ENCODE measurements at places on chromosomes 16 and 17.

- DNase-seq = no peak
Measured at GRCh38 chr16:16780588-16780987, 401.6 kb downstream of the NPIPA7 start.

DNA sequence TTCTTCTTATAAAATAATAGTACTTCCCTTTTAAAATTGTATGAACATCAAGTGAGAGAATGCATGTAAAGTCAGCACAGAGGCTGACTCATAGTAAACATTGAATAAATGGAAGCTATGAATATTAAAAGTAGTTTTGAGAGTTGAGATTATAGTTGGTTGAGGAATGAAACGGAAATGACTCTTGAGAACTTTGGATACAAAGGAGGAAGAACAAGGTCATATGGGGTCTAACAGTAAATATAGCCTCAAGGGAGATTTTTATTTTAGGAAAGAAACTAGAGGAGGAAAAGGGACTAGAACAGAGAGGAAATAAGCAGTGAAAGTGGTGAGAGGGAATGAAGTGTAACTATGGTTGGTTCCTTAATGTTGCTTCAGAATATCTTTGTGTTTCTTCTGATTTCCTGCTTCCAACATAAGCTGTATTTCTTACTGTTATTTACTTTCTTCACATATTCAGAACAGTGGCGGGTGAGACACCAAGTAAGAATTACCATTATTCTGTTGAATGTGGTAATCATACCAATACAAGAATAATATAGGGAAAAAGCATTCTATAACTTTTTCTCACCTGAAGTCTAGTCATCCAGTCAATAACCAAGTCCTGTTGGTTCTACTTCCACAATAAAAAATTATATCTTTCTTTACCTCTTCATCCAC lies 165.1 kb downstream of the CHD9 start:
- no peak for DNase-seq

GRCh38 chr17:5694551-5694950 lies 110.2 kb upstream of the NLRP1 start:
- DNase-seq = no peak

- peak; percentile 10 for DNase-seq
Measured at GRCh38 chr17:12545877-12546513, 119.7 kb upstream of the MYOCD start.

DNA sequence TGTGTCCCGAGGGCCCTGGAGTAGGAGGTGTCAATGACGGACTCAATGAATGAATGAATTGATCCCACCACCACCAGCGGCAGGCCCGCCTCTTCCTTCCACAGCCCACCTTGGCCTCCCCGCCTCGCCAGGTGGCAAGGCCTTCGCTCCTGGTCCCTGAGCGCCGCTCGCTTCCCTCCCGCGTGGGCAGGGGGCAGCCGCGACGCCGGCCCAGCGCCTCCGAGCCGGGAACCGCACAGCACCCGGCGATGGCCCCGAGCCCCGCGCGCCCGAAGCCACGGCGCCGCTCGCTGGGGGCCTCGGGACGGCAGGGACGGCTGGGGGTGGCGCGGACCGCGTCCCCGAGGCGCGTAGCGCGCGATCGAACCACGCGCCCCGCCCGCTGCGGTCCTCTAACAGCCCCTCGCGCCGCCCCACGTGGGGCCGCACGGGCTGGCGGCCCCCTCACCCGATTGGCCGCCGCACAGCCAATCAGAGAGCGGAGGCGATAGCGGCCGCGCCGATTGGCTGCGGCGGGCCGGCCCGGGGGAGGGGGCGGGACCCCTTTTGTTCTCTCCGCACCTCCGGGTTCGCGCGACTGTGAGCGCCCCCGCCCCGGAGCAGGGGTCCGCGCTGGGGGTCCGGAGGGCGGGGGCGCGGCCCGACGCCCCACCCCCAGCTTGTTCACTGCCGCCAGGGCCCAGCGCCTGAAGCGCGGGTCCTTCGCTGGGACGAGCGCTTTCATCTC lies 31.4 kb downstream of the ACTG1 start:
- DNase-seq = no peak

GRCh38 chr16:85231959-85232358 lies 119.7 kb upstream of the CIBAR2 start:
- no peak for DNase-seq

GRCh38 chr17:75551266-75551665 lies 25.8 kb downstream of the LLGL2 start:
- DNase-seq = no peak

DNA sequence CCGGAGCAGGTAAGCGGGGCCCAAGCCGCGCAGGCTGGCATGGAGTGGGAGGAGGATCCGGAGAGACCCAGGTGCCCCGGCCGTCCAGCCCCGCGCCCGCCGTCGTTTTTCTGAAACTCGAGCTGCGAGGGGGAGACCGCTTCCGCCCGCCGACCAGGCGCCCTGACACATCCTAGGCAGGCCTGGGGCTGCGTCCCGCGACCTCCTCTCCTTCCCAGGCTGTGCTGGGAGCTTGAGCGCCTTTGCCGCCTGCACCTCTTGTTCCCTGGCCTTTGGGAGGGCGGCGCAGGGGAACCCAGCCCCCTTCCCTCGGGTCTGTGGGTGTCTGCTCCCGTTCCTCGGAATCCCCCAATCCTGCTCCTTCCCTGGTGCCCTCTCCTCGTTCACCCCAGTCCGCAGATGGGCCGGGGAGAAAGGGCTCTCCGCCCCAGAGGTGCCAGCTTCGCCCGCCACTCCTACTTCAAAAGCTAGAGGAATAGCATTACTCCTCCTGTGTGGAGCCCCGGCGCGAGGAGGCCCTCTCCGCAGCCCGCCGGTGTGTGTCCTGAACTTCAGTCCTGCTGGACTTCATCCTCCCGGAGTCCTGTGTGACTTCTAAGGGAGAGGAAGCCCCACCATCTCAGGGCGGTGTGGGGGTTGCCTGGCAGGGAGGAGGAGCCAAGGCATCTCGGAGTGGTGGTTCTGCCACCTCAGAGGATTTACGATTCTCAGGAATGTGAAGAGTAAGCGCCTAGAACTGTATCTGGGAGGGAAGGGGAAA lies 1.0 kb downstream of the NHERF1 start:
- peak; percentile 69 for DNase-seq
